ENCODE measurements at places on chromosomes 5 and 9. TPM values are rescaled to one million over a fixed set of nuclear protein-coding genes. Genes with fewer than 3 reads are reported as not detected.

DNA sequence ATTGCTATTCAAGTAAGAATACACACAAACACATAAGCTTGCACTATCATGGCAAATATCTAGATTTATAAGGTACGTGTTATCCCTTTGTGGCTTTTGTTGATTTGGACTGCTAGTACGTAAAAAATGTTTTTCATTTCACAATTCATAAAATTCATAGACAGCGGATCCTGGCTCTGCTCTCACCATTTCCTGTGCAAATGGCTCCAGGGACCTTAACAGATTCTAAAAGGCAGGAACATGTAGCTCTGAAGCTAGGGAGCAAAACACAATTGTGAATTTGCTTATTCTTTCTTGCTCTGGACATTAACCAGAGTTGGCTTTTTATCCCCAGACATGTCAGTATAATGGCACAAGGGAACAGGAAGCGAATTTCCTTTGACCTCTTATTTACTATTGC is 1019.9 kb upstream of the WWC1 start:
- DNase-seq, result no peak

DNA sequence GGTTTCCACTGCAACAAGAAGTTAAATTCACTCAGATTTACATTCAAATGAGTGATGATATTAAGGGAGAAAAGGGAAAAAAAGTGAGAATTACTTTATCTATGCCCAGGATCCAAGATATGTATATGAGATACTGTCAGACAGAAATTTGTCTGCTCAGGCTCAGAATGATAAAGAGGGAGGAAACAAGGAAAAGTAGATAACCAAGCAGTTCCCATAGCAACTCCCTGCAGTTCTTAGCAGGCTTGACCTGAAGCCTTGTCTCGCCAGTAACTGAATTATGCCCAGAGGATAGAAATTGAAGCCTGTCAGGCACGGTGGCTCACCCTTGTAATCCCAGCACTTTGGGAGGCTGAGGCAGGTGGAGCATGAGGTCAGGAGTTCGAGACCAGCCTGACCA is 304.4 kb downstream of the TLE1 start:
- DNase-seq, result no peak

GRCh38 chr9:113854310-113854709 is 21.8 kb upstream of the ZNF618 start:
- DNase-seq, result no peak

Gene TLR4
- total RNA-seq, result 7.5 TPM
